Ecto neural progenitor cell (in vitro differentiated cells): ENCODE measurements at places on chromosomes 7 and 10.

DNA sequence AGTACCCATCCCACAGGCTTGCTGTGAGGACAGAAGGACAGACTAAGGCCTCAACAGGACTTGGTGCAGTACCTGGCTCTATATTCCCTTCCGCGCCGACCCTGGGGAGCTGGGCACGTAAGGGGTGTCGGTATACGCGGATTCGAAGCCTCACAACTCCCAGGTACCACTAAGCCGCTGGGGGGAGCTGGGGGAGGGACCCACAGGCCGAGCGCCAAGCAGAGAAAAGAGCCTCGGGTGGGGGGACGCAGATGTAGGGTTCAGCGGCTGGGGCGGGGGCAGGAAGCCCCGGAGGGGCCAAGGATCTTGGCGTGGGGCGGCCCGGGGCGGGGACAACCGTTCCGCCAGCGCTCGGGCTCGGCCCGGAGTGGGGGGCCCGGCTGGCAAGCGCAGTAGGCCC is 126.4 kb upstream of the ZNF746 start:
- DNase-seq, result peak; percentile 53

- DNase-seq, result peak; percentile 33
Measured at GRCh38 chr10:115972426-115972825, 300.6 kb downstream of the GFRA1 start.

DNA sequence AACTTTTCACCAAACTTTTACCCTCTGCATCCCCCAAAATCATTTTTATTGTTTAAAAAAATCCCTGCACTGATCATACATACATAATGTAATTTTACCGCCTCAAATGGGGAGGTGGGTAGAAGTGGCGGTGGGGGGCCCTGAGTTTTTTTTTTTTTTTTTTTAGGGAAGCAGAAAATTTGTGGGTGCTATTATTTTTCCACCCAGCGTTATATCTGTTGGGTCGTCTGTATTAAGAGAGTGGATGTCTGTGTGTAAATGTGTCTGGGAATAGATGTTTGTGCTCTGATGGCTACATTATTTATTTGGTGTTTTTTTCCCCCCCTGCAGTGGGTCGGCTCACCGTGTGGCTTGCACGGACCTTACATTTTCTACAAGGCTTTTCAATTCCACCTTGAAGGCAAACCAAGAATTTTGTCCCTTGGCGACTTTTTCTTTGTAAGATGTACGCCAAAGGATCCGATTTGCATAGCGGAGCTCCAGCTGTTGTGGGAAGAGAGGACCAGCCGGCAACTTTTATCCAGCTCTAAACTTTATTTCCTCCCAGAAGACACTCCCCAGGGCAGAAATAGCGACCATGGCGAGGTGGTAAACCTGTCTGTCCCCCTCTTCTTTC is 438 bp downstream of the ARID5B start:
- DNase-seq, result no peak

DNA sequence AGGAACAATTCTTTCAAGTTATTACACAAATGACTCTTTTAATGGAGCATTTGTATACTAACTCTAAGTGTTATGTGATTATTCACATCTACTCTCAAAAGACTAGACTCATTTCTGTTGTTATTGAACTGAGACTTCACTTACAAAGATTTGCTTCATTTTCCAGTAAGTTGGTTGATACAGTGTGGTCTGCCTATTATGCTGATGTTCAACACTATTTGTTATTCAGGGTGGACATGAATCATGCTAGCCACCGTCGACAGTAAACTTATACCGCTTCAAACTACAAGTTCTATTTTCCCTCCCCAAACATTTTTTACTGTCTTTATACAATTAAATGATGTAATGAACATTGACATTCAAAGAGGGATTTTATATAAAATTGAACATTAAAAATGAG is 84.5 kb downstream of the PRKG1 start:
- no peak for DNase-seq

DNA sequence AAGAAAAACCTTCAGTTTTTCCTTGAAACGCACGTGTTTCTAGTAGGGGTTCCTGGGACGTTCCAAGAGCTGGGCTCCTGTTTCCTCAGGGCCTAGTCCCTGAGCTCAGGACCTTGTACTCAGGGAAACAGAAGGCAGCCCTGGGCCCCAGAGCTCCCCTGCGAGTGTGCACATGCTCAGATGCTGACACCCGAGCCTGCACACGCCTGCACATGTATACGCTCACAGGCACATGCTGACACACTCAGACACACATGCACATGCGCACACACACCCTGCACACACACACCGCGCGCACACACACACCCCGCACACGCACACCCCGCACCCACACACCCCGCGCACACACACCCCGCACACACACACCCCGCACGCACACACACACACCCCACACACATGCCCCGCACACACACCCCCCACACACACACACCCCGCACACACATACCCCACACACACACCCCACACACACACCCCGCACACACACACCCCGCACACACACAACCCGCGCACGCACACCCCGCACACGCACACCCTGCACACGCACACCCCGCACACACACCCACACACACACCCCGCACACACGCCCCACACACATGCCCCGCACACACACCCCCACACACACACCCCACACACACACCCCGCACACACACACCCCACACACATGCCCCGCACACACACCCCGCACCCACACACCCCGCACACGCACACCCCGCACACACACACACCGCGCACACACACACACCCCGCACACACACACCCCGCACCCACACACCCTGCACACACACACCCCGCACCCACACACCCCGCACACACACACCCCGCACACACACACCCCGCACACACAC is 52.2 kb downstream of the CALML3 start:
- DNase-seq, result no peak

DNA sequence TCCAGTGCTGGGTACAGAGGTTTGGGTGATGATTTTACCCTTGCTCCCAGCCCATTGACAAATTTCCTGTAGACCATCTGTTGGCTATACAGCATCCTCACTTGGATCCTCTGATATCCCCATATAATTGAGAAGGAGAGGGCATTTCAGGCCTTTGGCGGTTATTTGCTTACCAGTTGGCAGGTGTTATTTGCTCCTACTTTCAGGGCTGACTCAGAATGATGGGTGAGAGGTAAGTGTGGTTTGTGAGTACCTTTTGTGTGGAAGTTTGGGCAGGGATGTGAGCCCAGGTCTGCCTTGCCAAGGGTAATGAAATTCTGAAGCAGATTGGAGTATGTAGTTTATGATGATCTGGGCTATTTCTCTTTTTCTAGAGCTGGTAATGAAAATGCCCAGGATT is 93.6 kb downstream of the LRMDA start:
- DNase-seq, result no peak

- DNase-seq, result no peak
Measured at GRCh38 chr10:52571018-52571417, 201.6 kb downstream of the MBL2 start.

- DNase-seq, result no peak
Measured at GRCh38 chr7:1234881-1235500, 2.3 kb downstream of the UNCX start.

DNA sequence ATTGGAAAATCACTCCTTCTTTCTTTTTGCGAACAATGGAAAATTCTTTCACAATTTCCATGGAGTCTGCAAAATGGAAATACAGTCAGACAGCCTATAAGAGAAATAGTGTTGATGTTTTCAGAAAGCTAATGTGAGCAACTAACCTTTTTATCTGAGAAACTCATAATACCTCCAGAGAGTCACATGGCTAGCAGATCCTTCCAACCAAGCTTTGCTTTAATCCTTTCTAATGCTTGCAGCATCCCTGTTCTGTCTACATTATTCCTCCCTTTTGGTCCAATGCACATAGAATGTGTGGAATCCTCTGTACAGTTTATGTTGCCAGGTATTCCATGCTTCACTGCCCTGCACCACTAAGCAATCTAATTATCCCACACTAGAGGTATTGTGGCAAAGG is 717.5 kb upstream of the LRRN3 start:
- no peak for DNase-seq

DNA sequence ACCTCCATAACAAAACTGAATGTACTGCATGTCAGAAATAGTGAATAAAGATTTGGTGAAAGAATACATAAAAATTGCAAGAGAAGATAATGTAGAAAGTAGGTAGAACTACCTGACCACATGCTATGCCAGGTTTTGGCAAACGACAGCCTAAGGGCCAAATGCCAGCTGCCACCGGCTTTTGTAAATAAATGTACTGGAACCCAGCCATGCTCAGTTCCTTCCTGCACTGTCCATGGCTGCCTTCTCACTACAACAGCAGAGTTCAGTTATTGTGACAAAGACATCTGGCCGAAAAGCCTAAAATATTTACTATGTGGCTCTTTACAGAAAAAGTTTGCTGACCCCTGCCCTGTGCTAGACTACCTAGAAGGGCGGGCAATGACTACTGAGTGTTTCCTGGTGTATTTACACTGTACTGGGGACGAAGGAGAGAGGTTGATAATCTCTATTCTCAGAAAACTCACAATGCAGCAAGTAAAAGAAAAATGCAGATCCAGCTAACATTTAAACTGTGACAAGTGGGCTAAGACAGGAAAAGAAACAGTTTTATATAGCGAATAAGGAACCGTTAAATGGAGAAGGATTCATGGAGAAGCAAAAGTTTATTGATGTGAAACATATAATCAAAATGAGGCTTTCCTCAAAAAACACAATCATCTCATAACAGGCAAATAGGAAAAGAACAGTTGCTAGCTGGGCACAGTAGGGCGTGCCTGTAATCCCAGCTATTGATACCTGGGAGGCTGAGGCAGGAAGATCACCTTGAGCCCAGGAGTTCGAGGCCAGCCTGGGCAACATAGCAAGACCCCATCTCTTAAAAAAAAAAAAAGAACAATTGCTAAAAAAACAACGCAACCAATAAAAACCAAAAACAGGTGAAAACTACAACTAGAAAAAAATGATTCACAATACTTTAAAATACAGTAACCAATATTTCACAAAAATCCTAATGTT is 13.7 kb downstream of the KIN start:
- no peak for DNase-seq

DNA sequence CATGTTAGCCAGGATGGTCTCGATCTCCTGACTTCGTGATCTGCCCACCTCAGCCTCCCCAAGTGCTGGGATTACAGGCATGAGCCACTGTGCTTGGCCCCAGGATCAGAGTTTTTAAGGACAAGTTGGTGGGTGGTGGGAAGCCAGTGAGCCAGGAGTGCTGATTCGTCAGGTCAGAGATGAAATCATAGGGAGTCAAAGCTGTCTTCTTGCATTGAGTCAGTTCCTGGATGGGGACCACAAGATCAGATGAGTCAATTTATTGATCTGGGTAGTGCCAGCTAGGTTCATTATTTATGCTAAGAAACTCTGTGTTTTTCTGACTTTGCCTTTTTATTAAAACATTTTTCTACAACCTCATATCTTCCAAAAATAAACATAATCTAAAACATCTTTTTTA is 423.8 kb downstream of the ARL4A start:
- DNase-seq, result no peak

DNA sequence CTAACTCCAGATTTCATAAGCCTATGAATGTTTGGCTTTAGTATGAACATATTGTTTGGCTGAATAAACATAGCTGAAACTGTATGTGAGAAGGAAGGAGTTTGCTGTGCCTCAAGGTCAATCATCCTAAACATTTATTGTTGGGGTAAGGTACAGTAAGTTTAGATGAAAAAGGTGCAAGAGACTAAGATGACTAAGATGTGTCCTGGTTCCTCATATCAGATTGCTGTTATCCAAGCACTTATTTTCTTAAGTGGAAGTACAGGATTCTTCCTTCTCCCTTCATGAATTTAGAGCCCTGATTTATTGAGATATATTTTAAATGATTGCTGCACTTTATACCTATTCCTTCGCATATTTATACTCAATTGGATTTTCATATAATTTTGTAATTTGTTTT is 12.2 kb downstream of the MDFIC start:
- DNase-seq, result no peak

DNA sequence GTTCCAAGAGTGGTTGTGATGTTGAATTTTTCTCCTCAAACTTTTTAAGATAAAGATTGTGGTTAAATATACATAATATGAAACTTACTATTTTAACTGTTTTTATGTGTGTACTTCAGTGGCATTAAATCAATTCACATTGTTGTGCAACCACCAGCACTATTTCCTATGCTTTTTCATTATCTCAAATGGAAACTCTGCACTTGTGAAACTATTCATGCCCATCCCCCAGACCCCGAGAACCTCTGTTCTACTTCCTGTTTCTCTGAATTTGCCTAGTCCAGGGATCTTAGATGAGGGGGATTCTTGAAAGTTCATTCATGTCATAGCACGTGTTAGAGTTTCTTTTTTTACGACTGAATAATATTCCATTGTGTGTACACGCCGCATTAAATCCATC is 67.0 kb downstream of the WDR37 start:
- no peak for DNase-seq

- no peak for DNase-seq
Measured at GRCh38 chr7:98105942-98106544, 619 bp upstream of the LMTK2 start.

GRCh38 chr7:136009488-136010079 is 32.4 kb upstream of the MTPN start:
- DNase-seq, result no peak
